Smooth muscle cell of bladder (primary cell): ENCODE measurements at places on chromosomes 5 and 9. TPM values are rescaled to one million over a fixed set of nuclear protein-coding genes. Genes with fewer than 3 reads are reported as not detected.

Gene UGCG
- total RNA-seq: 115 and 124 TPM in 2 replicates

Gene RIGI
- 5.3 and 5.8 TPM in 2 replicates for total RNA-seq

Gene HEXB
- 335 and 371 TPM in 2 replicates for total RNA-seq

Gene SOWAHA
- not detected in 2 replicates for total RNA-seq

Gene LCN2
- total RNA-seq: not detected in 2 replicates

Gene SUSD3
- total RNA-seq: 1.1 and 1.6 TPM in 2 replicates

Gene RGS7BP
- total RNA-seq: under 0.01 TPM in 2 replicates

Gene HRH2
- not detected in 2 replicates for total RNA-seq

Gene CLK4
- 25.0 and 27.8 TPM in 2 replicates for total RNA-seq
